ENCODE measurements at places on chromosomes 12 and 14. TPM values are rescaled to one million over a fixed set of nuclear protein-coding genes. Genes with fewer than 3 reads are reported as not detected.

DNA sequence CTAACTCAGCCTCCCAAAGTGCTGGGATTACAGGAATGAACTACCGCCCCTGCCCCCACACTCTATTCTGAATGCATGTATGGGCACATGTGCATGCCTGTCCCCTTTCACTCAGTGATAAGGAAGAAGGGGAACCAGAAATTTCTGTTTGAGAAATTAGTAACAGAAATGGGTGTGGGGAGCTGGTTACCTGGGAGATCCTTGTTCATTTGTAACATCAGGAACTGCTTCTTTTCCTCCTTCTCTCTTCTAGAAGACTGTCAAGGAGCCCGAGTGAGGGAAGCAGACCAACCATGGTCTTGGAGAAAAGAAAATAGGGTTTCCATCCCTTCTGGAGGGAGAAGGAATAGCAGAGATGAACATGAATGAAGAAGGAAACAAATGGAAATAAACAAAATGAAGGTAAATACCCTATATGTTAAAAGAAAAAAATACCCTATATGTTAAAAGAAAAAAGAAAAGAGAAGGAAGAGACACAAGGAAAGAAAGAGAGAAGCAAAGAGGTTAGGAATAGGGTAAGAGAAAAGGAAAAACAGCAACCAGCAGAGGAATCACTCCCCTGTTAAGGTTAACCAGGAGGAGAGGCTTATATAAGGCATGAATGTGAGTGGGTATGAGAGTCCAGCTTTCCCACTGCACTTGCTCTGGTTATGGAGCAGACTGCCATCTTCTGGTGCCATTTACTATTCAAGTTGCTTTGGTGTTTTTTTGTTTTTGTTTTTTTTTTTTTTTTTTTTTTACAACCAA lies 3.3 kb downstream of the PPP1R3E start:
- no peaks in the 10 kb centered on the region for H3K36me3 ChIP-seq
- H3K27ac ChIP-seq, result peak overlapping the region; percentile 100
- H3K4me1 ChIP-seq, result peaks cover 26% of the 10 kb centered on the region
- no peak for DNase-seq
- no peaks in the 10 kb centered on the region for H3K27me3 ChIP-seq
- H3K4me3 ChIP-seq, result peak overlapping the region; percentile 90

The PLEKHH1 gene
- total RNA-seq, result 0.50 TPM

DNA sequence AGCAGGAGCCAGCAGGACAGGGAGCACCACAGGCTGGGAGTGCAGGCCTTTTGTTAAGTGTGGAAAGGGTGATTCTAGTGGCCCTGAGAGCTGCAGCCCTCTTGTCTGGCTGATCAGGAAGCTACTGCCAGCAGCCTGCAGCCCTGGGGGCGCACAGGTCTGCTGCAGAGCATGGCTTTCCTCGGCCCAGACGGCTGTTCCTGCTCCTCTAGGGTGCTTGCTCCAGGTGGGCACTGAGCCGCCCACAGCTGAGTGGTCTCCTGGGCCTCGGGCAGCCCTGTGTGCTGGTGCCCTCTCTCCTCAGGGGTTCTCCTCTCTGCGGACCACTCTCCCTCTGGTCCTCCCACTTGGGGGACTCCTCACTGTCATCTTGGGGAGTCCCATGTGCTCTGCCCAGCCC lies 18.9 kb downstream of the CCDC88C start:
- no peaks in the 10 kb centered on the region for H3K27me3 ChIP-seq
- H3K27ac ChIP-seq, result no peak overlapping the region
- H3K4me3 ChIP-seq, result no peak overlapping the region
- H3K4me1 ChIP-seq, result peaks cover 9% of the 10 kb centered on the region
- no peak for DNase-seq

- H3K4me3 ChIP-seq, result no peak overlapping the region
- no peak for DNase-seq
- no peaks in the 10 kb centered on the region for H3K4me1 ChIP-seq
- no peak overlapping the region for H3K27ac ChIP-seq
- no peaks in the 10 kb centered on the region for H3K36me3 ChIP-seq
- peaks cover 33% of the 10 kb centered on the region for H3K27me3 ChIP-seq
These were observed 26.8 kb upstream of the TCL1B start for GRCh38 chr14:95659293-95659989.

GRCh38 chr14:71414631-71415403 lies 507.6 kb downstream of the PCNX1 start:
- H3K36me3 ChIP-seq, result peaks cover 10% of the 10 kb centered on the region
- H3K4me1 ChIP-seq, result peaks cover 47% of the 10 kb centered on the region
- H3K27ac ChIP-seq, result peak overlapping the region; percentile 65
- no peak overlapping the region for H3K4me3 ChIP-seq
- no peaks in the 10 kb centered on the region for H3K27me3 ChIP-seq

DNA sequence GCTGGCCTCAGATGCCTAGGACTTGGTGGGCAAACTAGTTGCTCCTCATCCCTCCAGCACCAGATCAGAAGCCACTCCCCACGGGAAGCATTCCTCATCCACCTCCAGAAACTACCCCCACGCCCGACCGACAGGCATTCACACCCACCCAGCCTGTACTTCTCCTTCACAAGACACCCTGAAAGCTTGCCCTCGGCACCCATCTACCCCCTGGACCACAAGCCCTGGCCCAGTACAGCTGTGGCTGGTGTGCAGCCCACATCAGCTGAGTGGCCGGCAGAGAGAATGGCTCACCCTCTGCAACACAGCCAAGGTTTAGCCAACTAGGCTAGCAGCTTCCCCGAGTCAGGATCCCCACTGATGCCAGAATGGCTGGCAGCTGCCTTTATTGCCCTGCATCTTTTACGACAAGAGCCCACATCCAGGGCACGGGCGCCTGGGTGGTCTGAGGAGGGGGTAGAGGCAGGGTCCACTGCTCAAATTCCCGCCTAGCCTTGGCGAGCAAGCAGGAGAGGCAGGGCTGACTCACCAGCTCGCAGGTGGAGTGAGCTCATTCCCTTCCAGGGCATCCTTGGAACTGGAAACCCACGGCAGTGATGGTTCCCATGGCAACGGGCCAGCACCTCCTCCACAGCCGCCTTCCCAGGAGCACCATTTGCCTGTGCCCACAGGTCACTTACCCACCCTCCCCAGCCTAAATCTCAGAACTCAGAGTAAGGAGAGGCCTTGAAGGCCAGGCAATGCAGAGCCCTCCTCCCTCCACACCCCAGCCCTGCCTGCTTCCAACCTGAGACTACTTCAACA lies 17.1 kb downstream of the ACTN1 start:
- peaks cover 5% of the 10 kb centered on the region for H3K36me3 ChIP-seq
- no peaks in the 10 kb centered on the region for H3K27me3 ChIP-seq
- no peak overlapping the region for H3K4me3 ChIP-seq
- H3K27ac ChIP-seq, result peak overlapping the region; percentile 74

DNA sequence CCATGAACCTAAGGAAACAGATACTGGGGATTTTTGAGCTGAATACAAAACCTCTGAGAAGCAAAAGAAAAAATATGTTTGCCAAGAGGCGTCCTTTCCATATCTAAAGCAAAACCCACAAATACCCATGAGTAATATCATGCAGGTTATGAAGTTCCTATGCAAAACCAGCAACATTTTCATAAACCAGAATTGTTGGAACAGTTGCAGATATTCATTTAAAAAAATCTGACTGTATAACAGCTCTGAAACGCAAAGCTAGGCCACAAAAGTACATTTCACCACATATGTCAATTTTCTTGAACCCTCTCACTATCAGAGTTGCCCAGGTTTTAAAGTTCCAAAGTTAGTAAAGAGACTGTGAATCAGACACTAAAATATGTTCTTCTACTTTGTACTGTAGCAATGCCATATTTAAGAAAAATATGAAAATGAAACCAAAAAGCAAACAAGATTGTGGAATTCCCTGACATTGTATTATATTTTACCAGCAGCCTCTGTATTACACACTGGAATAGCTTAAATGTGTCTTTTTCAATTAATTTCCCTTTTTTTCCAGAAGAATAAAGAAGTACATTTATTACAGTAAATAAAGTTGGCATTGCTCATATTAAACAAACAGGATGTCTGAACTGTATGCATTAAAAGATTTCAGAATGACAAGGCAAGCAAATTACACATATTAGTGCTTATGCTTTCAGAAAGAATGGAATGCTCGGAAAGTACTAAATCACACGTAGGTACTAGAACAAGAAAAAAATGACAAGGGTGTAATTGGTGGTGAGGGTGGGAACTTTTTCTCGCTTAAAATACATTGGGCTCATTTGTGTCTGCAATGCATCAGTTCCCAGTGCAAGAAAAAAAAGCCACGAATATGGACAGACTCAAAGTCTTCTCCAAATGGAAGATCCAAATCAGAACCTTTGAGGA lies 33.6 kb upstream of the HIF1A start:
- peak overlapping the region; percentile 36 for H3K4me3 ChIP-seq
- H3K27ac ChIP-seq, result peak overlapping the region; percentile 89
- no peaks in the 10 kb centered on the region for H3K27me3 ChIP-seq

The ADGRD1 gene
- 1.0 TPM for total RNA-seq

The IRAK3 gene
- total RNA-seq, result 0.21 TPM

The OR4Q2 gene
- total RNA-seq, result not detected

- H3K4me3 ChIP-seq, result peak overlapping the region; percentile 43
- peaks cover 46% of the 10 kb centered on the region for H3K4me1 ChIP-seq
- peak overlapping the region; percentile 52 for H3K27ac ChIP-seq
- H3K36me3 ChIP-seq, result peaks cover 15% of the 10 kb centered on the region
- no peak for DNase-seq
- no peaks in the 10 kb centered on the region for H3K27me3 ChIP-seq
These were observed 3.2 kb downstream of the SNAPC1 start for GRCh38 chr14:61765225-61765943.

The SERPINA12 gene
- not detected for total RNA-seq

The KERA gene
- total RNA-seq, result not detected

The ZNF140 gene
- total RNA-seq, result 19.6 TPM

The CD163 gene
- not detected for total RNA-seq

GRCh38 chr12:124804011-124804621 lies 59.5 kb downstream of the SCARB1 start:
- no peak overlapping the region for H3K4me3 ChIP-seq
- H3K36me3 ChIP-seq, result peaks cover 6% of the 10 kb centered on the region
- no peak for DNase-seq
- H3K27me3 ChIP-seq, result no peaks in the 10 kb centered on the region
- H3K27ac ChIP-seq, result no peak overlapping the region

DNA sequence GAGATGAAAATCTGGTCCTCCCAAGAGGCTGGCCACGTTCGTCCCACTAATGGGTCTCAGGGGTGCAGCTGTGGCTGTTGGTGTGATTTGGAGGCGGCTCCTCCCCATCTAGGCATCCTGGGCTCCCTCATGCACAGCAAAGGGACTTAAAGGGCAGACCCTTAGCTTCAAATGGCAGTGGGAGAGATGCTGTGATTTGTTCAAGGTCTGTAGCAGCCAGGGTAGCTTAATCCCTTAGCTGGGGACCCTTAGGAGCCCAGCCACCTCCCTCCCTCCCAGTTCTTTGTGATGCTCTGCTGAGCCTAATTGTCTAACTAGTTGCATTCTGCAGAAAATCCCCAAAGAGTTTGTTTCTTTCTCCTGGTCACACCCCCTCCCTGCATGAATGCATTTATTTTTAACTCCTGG lies 18.3 kb downstream of the DYRK4 start:
- peaks cover 28% of the 10 kb centered on the region for H3K27me3 ChIP-seq
- no peak overlapping the region for H3K27ac ChIP-seq
- no peak for DNase-seq
- no peaks in the 10 kb centered on the region for H3K36me3 ChIP-seq

- H3K27me3 ChIP-seq, result peaks cover 7% of the 10 kb centered on the region
- no peak overlapping the region for H3K27ac ChIP-seq
- no peaks in the 10 kb centered on the region for H3K36me3 ChIP-seq
- H3K4me1 ChIP-seq, result no peaks in the 10 kb centered on the region
These were observed 52.0 kb upstream of the RIMBP2 start for GRCh38 chr12:130768120-130768519.

- H3K27ac ChIP-seq, result no peak overlapping the region
- no peak overlapping the region for H3K4me3 ChIP-seq
- no peak for DNase-seq
- peaks cover 55% of the 10 kb centered on the region for H3K27me3 ChIP-seq
- H3K36me3 ChIP-seq, result no peaks in the 10 kb centered on the region
These were observed 3.5 kb downstream of the ALX1 start for GRCh38 chr12:85283560-85283959.

DNA sequence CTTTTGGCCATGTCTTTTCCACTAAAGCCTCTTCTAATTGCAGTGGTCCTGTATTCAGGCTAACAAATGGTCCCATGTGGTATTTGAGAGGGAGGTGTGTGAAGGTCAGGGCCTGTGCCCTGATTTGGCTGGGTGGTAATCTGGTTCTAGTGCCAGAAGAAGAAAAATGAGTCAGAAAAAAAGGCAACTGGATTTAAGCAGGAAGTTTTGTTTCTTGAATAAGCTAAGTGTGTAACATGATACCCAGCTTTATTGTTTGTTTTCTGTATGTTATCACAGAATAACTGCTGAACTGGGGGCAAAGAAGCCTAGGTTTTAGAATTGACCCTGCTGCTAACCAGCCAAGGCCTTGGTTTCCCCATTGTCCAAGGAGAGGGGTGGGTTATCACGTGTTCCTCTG lies 134.0 kb downstream of the ANO6 start:
- no peak for DNase-seq
- H3K27me3 ChIP-seq, result no peaks in the 10 kb centered on the region
- H3K36me3 ChIP-seq, result peaks cover 46% of the 10 kb centered on the region
- H3K4me3 ChIP-seq, result no peak overlapping the region

DNA sequence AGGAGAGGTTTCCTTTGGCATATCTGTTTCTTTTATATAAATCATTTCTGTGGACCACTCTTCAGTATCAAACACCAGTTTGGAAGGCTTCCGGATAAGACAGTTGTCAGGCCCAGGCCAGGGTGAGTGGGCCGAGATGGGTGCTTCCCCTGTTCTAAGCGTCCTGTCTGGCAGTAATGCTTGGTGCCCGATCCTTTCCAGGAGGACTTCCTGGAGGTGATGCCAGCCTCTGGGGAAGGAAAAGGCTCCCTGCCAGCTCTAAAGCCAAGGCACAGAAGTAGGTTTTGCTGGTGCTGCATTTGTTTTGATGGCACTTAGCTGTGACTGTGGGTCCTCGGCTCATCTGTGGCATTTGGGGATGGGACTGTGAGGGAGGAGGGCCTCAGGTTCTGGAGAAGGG lies 124.4 kb upstream of the RTL1 start:
- H3K36me3 ChIP-seq, result no peaks in the 10 kb centered on the region
- H3K4me3 ChIP-seq, result no peak overlapping the region
- H3K4me1 ChIP-seq, result no peaks in the 10 kb centered on the region
- no peak for DNase-seq

The TAS2R42 gene
- not detected for total RNA-seq

DNA sequence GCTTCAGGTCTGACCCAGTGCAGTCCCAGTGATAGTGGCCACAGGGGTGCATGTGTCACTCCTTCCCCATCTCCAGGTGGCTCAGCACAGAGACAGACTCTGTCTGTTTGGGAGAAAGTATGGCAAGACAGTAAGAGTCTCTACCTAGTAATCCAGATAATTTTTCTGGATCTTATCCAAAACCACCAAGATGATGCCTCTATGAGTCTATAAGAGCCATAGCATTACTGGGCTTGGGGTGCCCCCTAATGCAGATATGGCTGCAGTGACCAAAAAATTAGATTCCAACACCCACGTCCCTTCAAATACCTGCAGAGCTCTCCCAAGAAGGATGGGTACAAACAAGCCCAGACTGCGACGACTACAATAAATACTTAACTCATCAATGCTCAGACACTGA lies 123.8 kb downstream of the GRIP1 start:
- peaks cover 24% of the 10 kb centered on the region for H3K27me3 ChIP-seq
- H3K36me3 ChIP-seq, result no peaks in the 10 kb centered on the region
- H3K4me1 ChIP-seq, result no peaks in the 10 kb centered on the region
- H3K27ac ChIP-seq, result no peak overlapping the region
- no peak overlapping the region for H3K4me3 ChIP-seq

GRCh38 chr14:103267226-103267910 lies 66.7 kb upstream of the EIF5 start:
- peaks cover 52% of the 10 kb centered on the region for H3K27me3 ChIP-seq
- H3K36me3 ChIP-seq, result no peaks in the 10 kb centered on the region
- DNase-seq, result no peak
- no peaks in the 10 kb centered on the region for H3K4me1 ChIP-seq
- H3K27ac ChIP-seq, result no peak overlapping the region

The SLC2A13 gene
- total RNA-seq, result 6.9 TPM

All from osteocyte (in vitro differentiated cells).